ENCODE measurements at places on chromosomes 6 and 20.

GRCh38 chr6:159966981-159967380 lies 1.9 kb upstream of the IGF2R start:
- no peak for DNase-seq

- no peak for DNase-seq
Measured at GRCh38 chr20:34011275-34011674, 17.6 kb downstream of the RALY start.

- DNase-seq: peak; percentile 14
Measured at GRCh38 chr20:44070139-44070900, 116.7 kb downstream of the JPH2 start.

DNA sequence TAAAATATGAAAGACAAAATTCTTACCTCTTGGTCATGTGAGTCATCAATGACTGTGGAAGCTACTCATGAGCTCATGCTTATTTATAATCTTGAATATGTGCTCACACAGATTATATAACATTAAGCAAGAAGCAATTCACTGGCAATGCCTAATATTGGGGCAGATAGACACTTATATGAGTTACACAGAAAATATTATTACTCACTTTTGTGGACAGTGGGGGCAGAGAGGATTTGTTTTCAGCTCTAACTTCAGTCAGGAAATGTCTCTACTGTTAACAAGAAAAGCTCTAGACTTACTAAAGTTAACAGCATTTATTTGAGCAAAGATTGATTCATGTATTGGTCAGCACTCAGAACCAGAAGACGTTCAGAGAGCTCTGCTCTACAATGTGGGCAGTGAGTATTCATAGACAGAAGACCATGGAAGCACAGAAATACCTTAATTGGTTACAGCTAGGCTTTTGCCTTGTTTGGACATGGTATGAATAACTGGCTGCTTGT lies 85.8 kb upstream of the AHI1 start:
- DNase-seq: no peak

DNA sequence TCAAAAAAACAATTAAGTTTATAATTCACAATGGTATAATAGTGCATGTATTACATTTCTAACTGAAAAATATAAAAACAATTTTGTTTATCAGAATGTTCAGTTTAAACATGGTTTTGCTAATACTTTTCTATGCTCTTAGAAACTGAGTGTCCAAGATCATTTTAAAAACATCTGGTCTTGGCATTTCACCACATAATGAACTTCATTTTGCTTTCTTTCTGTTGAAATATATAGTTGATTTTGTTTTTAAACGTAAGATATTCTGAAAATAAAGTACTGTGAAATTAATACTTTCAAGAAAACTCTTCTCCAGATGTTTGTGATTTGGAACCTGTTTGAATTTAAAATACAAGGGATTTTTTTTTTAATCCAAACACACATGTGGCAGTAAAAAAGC lies 264.4 kb downstream of the COL12A1 start:
- no peak for DNase-seq

DNA sequence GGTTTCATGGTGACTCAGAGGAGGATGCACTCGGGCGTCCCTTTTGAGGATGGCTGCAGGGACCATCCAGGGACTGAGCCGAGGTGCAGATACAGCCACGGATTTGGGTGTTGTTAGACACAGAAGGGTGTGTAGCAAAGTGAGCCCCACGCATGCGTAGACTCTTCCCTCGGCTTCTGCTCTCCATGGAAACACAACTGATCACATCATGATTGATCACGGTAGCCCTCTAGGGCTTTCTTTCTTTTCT lies 606 bp upstream of the ULBP1 start:
- DNase-seq: no peak

GRCh38 chr20:59988141-59988540 lies 29.9 kb downstream of the CDH26 start:
- no peak for DNase-seq

- no peak for DNase-seq
Measured at GRCh38 chr20:7406671-7407070, 533.6 kb downstream of the HAO1 start.
